T47D (cell line): ENCODE measurements at places on chromosomes 7 and 10.

- DNase-seq: no peak
These were observed 19.3 kb downstream of the MYO1G start for GRCh38 chr7:44959433-44959951.

- DNase-seq: no peak
These were observed 14.5 kb downstream of the ANKIB1 start for GRCh38 chr7:92260248-92260781.

DNA sequence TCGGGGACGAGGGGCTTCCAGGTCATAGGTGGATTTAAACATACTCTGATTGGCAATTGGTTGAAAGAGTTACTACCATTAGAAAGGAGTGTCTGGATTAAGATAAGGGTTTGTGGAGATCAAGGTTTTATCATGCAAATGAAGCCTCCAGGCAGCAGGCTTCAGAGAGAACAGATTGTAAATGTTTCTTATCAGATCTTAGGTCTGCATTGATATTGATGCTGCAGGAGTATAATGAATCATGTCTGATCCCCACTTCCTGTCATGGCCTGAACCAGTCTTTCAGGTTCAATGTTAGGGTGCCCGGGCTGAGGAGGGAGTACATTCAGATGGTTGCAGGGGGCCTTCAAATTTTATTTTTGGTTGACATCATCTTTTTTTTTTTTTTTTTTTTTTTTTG, 51.4 kb downstream of the SH3PXD2A start:
- no peak for DNase-seq

DNA sequence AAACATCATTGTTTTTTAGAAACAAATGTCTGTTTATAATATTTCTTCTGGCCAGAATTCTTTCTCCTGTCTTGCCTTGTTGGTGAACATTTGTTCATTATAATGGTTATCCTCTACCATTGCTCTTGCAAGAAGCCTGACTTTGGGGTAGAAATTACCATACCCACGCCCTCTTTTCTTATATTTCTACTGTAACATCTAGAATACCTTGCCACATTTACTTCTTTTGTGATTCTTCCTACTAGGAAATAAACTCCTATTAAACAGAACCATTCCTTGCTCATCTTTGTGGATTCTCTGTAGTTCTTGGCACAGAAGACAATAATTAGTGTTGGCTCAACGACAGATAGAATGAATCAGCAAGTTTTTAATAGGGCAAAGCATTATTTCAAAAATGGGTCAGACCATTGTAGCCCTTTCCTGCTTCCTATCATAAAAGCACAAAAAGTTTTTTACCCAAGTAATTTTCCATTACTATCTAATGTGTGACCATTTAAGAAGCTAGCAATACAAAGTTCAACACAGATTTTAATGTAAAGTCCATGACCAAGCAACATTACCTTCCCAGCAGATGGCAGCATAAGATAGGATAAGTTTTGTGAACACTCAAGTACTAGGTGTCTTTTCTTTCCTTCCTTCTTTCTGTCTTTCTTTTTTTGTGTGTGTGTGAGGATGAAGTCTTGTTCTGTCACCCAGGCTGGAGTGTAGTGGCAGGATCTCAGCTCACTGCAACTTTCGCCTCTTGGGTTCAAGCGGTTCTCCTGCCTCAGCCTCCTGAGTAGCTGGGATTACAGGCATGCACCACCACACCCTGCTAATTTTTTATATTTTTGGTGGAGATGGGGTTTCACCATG, 270.4 kb downstream of the HGF start:
- peak; percentile 88 for DNase-seq

- DNase-seq: no peak
These were observed 161.1 kb upstream of the SVIL start for GRCh38 chr10:29795850-29796249.

- DNase-seq: no peak
These were observed 44.8 kb upstream of the DMBT1 start for GRCh38 chr10:122515588-122516231.

GRCh38 chr10:82969405-82969804, 1094.4 kb downstream of the NRG3 start:
- DNase-seq: no peak

DNA sequence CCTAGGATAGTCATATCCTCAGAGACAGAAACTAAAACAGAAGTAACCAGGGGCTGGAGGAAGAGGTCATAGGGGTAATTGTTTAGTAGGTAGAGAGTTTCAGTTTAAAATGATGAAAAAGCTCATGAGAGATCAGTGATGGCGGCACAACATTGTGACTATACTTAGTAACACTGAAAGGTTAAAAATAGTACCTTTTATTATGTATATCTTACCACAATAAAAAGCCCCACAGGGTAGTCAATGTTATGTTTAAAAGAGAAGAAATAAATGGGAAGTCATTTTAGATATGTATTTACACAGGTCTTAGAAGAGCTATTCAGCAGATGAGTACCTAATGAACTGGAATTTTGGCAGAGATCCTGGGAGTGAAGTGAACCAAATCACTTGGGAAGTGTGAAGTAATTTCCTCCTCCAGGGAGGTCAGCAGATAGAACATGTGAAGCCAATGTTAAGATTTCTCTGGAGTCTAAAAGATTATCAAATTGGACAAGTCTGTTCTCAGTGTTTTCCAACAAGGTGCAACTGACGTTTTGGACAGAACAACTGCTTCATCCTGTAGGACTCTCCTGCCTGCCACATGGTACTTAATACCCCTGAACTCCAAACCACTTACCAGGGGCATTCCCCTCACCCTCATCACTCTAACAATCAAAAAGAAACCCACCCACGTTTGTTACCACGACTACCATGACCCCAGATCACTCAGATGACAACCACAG, 6.4 kb downstream of the CDCA7L start:
- DNase-seq: no peak

- DNase-seq: no peak
These were observed 121.5 kb upstream of the SH2B2 start for GRCh38 chr7:102165136-102165535.
